ENCODE measurements at places on chromosomes 6 and 20. TPM values are rescaled to one million over a fixed set of nuclear protein-coding genes. Genes with fewer than 3 reads are reported as not detected.

Gene PTCRA
- not detected for total RNA-seq

Gene BPIFA1
- not detected for total RNA-seq

Gene SIM1
- total RNA-seq = not detected

Gene EYA2
- total RNA-seq = not detected

Gene TMC2
- total RNA-seq = not detected

Gene GPR63
- total RNA-seq = 0.13 TPM

Gene C20orf202
- not detected for total RNA-seq

Gene ASF1A
- total RNA-seq = 11.7 TPM

Gene SLC17A3
- not detected for total RNA-seq

Gene C20orf96
- 4.2 TPM for total RNA-seq

Gene SLC25A27
- total RNA-seq = 3.3 TPM

Gene DNMT3B
- total RNA-seq = 1.7 TPM

Gene TFEB
- 3.5 TPM for total RNA-seq

Gene SFTA2
- total RNA-seq = not detected
